Tibial nerve (tissue), 4 donors: ENCODE measurements at places on chromosomes 2 and 18.

GRCh38 chr2:100757621-100758394 lies 62.1 kb upstream of the NPAS2 start:
- DNase-seq: no peak

- DNase-seq: no peak
Observed at GRCh38 chr2:5799348-5799747, 107.2 kb downstream of the SOX11 start.

DNA sequence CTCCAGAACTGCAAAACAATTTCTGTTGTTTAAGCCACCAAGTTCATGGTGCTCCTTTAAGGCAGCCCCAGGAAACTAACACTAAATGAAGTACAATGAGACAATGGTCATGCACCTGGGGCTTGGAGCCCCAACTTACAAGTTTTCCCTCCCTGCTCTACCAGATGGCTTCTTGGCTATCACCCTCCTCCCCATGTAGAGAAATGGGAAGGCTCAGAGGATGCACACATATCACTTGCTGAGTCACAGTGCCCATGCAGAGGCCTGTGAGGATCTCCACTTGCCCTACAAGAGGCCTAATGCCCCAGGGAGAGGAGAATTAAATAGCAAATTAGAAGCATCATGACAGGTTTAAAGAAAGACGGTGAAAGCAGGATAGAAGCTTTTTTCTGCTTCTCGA lies 270.9 kb downstream of the TTC32 start:
- no peak for DNase-seq

- DNase-seq: no peak
Observed at GRCh38 chr18:13435586-13436333, 217.2 kb downstream of the LDLRAD4 start.

- no peak for DNase-seq
Observed at GRCh38 chr2:171149986-171150693, 10.6 kb downstream of the TLK1 start.

DNA sequence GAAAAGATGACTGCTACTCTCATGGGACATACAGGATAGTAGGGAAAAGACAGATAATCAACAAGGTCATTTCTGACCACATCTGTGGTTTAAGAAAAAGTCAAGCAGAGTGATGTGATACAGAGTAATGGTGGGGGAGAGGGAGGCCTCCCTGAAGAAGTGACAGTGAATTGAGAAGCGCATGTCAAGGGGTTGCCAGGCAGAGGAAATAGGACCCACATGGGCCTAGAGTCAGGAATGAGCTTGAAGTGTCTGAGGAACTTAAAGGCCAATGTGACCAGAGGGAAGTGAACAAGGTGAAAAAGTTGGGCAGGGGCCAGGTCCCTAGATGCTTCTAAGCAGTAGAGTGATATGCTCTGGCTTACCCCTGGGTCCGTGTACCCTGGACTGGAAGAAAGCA lies 113.5 kb upstream of the PPP1CB start:
- DNase-seq: no peak

DNA sequence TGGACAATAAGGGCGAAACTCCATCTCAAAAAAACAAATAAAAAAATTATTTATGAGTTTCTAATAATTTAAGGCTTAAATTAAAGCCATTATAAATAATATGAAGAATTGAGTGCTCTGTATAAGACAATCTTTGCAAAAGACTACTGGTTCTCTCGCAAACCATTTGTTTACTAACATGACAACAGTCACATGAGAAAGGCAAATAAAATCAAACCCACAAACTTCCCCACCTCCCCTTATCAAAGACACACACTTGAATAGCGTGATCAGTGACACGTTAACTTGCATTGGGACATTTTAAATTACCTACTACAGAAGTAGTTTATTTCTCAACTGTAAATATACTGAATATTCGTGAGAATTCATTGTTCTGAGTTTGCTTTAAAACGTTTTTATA lies 21.1 kb downstream of the RAB1A start:
- DNase-seq: no peak
